Activated T-helper 1 cell treated with anti-CD3 and anti-CD28 coated beads, Interleukin-2, amount 50 U/mL, for 16 hours (primary cell): ENCODE measurements at places on chromosomes 5 and 9.

- DNase-seq: no peak
These were observed 8.3 kb upstream of the CHD1 start for GRCh38 chr5:98936948-98937715.

- no peak for DNase-seq
These were observed 59.7 kb downstream of the ATP10B start for GRCh38 chr5:160792281-160792680.

DNA sequence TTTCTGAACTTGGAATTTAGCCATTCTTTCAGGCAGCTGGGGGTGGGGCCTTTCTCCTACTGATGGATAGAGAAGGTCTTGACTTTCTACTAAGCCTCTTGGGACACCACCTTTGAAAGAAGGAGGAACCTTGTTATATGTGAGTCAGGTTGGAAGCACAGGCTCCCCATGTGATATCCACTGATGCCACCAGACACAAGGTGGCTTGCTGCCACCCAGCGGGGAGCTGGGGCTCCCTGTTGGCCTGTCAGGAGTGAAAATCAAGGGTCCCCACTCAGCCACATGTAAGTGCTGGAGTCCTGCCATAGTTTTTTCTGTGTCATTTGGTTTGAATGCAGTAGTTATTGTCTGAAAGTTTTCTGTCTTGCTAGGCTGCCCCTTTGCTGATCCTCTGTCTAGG lies 252.4 kb upstream of the NFIL3 start:
- DNase-seq: no peak

DNA sequence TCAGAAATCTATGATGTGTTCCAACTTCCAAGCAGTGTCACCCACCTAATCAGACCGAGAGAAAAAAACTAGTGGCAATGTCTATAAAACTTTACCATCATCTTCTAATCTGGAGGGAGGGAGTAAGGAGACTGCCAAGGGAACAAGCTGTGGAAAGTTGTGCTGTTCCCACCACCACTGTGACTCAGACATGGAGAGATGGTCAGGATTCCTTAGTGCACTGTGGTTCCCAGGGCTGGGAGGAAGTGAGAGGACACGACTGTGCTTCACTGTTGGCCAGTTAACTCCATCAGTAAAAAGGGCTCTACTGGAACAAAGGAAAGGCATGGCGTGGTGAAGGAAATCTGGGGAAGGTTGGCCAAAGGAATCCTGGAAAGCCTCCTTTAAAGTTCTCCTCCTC lies 18.8 kb downstream of the TICAM2 start:
- DNase-seq: no peak

GRCh38 chr9:108245901-108246300 lies 609.9 kb downstream of the ACTL7B start:
- no peak for DNase-seq
